ENCODE measurements at places on chromosomes 1 and 21. TPM values are rescaled to one million over a fixed set of nuclear protein-coding genes. Genes with fewer than 3 reads are reported as not detected.

Gene TNFRSF4
- 0.20 TPM for total RNA-seq

GRCh38 chr1:164225011-164225410 lies 334.0 kb upstream of the PBX1 start:
- H3K4me3 ChIP-seq = no peak overlapping the region
- H3K36me3 ChIP-seq = no peaks in the 10 kb centered on the region
- no peak for DNase-seq
- no peaks in the 10 kb centered on the region for H3K27me3 ChIP-seq
- no peaks in the 10 kb centered on the region for H3K4me1 ChIP-seq
- H3K27ac ChIP-seq = no peak overlapping the region

GRCh38 chr1:44609768-44610526 lies 64.3 kb downstream of the TMEM53 start:
- no peak for DNase-seq
- H3K27me3 ChIP-seq = no peaks in the 10 kb centered on the region
- H3K4me1 ChIP-seq = no peaks in the 10 kb centered on the region
- H3K27ac ChIP-seq = no peak overlapping the region
- no peaks in the 10 kb centered on the region for H3K36me3 ChIP-seq

DNA sequence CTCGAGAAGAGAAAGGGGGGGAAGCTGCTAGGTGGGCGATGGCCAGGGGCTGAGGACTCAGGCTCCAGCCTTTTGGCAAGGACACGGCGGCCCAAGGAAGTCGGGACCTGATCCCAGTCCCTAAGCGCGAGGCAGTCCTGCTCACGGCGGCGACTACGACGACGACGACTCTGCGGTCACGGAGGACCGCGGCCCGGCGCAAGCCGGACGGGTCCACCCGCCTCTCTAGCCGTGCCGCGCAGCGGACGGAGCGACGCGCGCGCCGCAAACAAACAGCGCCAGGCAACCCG lies 401 bp downstream of the WNT9A start:
- H3K4me1 ChIP-seq = no peaks in the 10 kb centered on the region
- H3K27ac ChIP-seq = no peak overlapping the region
- H3K36me3 ChIP-seq = no peaks in the 10 kb centered on the region
- no peak for DNase-seq
- no peaks in the 10 kb centered on the region for H3K27me3 ChIP-seq

GRCh38 chr1:35544976-35545375 lies 12.2 kb downstream of the KIAA0319L start:
- H3K4me3 ChIP-seq = no peak overlapping the region
- no peak overlapping the region for H3K27ac ChIP-seq
- peak; percentile 60 for DNase-seq
- peaks cover 4% of the 10 kb centered on the region for H3K36me3 ChIP-seq
- H3K27me3 ChIP-seq = no peaks in the 10 kb centered on the region

- H3K4me3 ChIP-seq = no peak overlapping the region
- DNase-seq = peak; percentile 12
- H3K27me3 ChIP-seq = no peaks in the 10 kb centered on the region
- H3K27ac ChIP-seq = no peak overlapping the region
- no peaks in the 10 kb centered on the region for H3K4me1 ChIP-seq
- H3K36me3 ChIP-seq = no peaks in the 10 kb centered on the region
Measured at GRCh38 chr1:225762444-225762843, 15.2 kb upstream of the SRP9 start.

Gene DTL
- 12.2 TPM for total RNA-seq
